Activated gamma-delta T cell treated with Interleukin-2 at 50 U/mL for 16 hours (primary cell): ENCODE measurements at places on chromosomes 11 and 22.

DNA sequence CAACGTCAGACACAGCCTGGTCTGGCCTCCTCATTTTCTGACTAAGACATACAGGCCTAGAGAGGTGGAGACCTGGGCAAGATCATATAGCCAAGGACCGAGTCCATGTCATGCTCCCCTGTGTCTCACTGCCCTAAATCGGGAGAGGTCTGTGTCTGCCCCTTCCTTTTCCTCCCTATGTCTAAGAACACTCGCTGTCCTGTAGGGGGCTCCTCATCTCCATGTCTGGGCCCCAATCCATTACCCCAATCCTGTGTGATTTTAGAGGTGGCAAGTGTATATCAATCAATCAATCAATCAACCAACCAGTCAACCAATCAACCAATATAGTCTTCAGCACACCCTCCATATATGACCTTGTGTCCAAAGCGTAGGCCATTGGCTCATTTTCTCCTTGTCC lies 125.7 kb downstream of the KIRREL3 start:
- DNase-seq: no peak

- DNase-seq: no peak
Measured at GRCh38 chr22:19473578-19473977, 5.4 kb downstream of the UFD1 start.

- DNase-seq: no peak
Measured at GRCh38 chr11:83007477-83007876, 64.2 kb downstream of the RAB30 start.

GRCh38 chr22:43783777-43784176 lies 28.3 kb downstream of the EFCAB6 start:
- no peak for DNase-seq

- no peak for DNase-seq
Measured at GRCh38 chr11:15863411-15863810, 492.9 kb downstream of the SOX6 start.

DNA sequence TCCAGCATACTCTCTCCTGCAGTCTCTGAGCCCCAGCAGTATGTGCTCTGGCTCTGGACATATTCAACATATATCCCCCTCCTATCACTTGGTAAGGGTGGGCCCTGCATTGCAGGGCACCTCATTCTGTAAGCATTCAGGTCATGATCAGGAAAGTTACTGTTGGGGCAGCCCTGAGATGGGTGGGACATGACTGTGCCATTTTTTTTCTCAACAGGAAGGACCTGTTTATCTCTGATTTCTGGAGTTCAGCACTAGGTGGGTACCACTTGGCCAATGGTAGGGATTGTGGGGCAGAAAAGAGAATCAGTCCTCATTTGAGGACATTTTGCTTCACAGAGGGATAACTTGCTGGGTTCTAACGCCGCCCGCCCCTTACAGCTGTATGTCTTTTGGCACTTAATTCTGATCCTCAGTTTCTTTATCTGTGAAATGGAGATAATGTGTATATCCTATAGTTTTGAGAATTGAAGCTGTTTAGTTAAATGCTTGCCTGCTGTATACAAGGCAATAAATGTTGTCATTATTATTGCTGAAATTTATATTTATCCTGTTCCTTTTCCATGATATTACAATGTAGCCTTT lies 2.2 kb downstream of the SRRD start:
- no peak for DNase-seq

DNA sequence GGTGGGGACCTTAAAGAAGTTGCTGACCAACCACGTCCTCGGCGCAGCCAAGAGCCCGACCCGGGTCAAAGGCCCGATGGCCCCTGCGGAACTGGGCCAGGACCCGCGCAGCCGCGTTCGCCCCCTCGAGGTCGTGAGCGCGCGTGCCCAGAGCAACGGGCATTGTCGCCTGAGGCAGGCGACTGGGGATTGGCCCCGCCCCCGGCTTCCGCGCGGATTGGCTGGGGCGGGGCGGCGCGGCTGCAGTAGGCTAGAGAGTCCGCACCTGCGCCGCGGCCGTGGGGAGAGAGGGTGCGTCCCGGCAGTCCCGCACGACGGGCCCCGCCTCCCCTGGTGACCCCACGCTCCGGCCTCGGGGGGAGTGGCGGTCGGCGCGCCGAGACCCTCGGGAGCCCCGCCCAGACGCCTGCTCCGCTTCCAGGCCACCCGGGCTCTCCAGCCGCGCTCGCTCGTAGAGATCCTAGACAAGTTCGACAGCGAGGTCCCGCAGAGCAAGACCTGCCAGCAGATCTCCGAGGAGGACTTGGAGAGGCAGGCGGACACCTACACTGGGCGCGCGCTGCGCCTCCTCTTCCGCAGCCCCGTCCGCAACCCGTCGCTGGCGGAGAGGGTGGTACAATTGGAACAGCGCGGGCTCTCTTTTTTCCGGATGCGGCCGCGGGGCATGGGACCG lies 8.3 kb upstream of the PPIL2 start:
- DNase-seq: peak; percentile 68

- no peak for DNase-seq
Measured at GRCh38 chr22:24685531-24686190, 82.7 kb downstream of the GGT1 start.

GRCh38 chr22:45491841-45492240 lies 10.8 kb upstream of the FBLN1 start:
- no peak for DNase-seq

- no peak for DNase-seq
Measured at GRCh38 chr11:4916581-4916980, 2.6 kb downstream of the OR51G2 start.

DNA sequence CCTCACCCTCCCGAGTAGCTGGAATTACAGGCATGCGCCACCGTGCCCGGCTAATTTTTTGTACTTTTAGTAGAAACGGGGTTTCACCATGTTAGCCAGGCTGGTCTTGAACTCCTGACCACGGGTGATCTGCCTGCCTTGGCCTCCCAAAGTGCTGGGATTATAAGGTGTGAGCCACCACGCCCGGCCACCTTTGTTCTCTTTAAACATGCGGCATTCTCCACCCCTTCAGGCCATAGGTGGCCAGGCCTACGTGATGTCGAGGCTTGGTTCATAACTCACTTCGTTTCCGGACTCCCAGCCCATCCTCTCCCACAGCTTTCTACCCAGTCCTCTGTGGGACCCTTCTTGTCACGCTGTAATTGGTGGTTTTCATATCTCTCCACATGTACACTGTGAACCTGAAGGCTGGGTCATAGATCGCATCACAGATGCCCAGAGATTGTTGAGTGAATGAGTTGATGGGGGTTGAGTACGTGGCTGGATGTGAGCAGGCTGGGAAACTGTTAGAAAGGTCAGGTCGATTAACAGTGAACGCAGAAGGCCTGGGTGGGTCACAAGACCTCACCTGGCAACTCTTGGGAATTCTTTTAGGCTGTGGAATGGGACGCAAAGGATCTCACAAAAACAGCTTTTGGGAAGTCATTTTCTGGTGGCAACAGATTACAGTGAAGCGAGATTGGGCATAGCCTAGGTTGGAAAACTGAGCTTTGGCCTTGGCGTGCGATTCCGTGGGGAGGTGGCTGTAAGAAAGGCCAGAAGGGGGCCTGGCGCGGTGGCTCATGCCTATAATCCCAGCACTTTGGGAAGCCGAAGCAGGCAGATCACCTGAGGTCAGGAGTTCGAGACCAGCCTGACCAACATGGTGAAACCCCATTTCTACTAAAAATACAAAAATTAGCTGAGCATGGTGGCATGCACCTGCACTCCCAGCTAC lies 44.5 kb downstream of the ST14 start:
- no peak for DNase-seq

DNA sequence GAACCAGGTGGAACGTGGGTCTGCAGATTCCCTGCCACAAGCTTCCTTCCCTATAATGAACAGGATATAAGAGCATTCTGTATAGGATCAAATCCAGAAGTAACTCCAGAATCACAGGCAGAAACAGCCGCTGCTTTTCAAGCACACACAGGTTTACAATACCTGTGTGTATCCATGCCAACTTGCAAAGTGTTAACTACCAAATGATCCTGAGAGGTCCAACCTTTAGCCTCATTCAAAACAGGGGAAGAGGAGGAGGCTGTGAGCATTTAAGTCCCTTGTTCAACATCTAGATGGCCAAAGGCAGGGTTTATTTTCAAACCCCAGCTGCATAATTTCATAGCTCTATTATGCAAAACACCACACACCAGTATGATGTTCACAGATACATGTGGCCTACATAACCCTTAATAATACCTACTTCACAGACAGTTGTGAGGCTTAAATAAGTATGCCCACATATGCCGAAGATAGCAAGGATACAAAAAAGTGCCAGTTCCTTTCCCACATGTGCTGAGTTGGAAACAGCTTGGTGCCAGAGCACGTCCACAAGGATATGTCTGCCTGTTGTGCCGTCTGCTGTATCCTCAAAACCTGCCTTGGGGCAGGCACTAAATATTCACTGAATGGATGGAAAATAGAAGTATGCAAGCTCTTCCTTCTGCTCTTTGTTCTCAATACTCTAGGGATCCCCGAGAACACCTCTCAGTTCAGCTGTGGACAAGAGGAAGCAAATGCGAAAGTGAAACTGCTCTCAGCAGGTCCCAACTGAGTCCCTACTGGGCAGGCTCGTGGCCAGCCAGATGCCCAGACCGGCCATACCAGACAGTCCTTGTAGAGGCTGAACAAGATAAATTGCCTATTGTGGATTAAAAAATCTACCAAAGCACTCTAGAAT lies 66.8 kb downstream of the LARGE1 start:
- DNase-seq: no peak

- no peak for DNase-seq
Measured at GRCh38 chr22:45210577-45210976, 30.1 kb downstream of the KIAA0930 start.
